Stimulated activated naive CD4-positive, alpha-beta T cell (primary cell): ENCODE measurements at places on chromosomes 4 and X.
A peak's percentile ranks its signal among the peaks of the same experiment; 100 is the strongest.

DNA sequence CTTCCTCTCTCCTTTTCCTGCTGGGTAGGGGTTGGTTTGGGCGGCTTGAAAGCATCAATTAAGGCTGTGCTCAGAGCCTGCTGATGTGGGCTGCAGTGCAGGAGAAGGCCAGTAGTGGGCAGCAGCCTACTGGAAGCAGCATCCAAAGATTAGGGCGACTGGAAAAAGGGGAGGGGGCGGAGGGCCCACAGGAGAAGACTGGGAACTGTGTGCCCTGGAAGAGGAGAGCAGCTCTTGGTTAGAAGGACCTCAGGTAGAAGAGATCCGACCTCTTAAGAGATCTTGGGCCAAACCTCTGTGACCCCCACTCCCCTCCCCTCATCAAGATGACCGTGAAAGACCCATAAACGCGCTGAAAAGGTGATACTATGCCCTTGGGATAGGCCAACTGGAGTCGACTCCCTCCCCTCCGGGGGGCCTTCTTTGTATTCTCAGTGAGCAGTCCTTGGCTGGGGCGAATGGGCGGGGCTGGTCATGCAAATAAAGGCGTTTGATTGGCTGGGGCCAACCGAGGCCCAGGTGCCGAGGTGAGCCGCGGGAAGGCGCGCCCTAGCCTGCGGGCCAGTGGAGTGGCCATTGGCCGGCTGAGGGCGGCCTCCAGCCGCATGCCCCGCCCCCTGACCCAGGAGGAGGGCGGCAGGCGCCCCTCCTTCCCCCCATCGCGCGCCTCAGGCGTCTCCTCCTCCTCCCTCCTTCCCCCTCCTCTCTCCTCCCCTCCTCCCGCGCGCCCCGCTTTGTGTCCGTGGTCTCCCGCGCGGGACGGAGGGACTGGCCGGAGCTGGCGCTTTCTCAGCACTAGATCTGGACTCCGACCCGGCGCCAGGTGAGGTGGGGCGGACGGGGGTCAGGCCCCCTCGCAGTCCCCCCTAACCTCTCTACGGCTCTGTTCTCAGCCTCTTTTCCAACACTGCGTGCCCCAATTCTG lies 10.1 kb downstream of the DLG3 start:
- peak; percentile 48 for DNase-seq

GRCh38 chrX:1500701-1501624 lies 36.0 kb downstream of the P2RY8 start:
- no peak for DNase-seq

GRCh38 chr4:100421361-100421978 lies 96.4 kb downstream of the EMCN start:
- DNase-seq = no peak

DNA sequence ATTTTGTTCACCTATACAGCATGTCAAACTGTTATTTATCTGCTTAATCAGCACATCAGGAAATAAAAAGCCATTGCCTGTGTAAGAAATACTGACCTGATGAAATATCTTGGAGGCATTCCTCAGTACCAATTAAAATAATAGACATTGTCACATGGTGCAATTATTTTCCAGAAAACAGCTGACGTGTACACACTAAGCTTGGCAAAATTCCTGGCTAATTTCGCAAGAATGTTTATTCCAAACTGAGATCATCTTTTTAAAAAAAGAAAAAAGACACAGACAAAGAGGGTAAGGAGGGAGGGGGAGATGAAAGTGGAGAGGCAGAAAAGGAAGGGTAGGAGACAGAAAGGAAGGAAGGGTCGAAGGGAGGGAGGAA lies 61.9 kb upstream of the NFKB1 start:
- no peak for DNase-seq

DNA sequence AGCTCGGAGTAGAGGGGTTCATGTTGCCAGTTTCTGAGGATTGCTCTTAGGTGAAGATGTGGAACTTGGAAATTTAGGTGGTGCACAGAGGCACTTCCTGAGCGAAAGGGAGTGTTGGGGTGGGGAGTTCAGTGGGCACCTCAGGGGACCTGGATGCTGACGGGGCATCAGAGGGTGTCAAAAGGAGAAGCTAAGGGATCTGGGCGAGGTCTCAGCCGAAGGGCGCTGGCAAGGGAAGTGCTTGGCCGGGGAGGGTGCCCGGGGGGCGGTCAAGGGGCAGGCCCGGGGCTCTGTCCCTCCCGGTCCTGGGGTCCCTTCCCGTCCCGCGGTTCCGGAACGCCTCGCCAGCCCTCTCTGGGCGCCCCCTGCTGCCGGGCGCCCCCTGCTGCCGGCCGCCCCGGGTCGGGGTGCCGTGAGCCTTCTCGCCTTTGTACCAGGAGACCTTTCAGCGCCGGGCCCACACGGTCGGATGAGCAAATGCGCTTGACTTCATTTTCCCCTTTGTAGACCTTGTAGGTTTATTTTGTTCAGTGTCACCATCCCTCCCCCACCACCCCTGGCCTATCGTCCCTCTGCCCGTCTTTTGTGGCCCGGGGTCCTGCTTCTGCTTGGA lies 3.0 kb upstream of the PHOX2B start:
- DNase-seq = no peak

DNA sequence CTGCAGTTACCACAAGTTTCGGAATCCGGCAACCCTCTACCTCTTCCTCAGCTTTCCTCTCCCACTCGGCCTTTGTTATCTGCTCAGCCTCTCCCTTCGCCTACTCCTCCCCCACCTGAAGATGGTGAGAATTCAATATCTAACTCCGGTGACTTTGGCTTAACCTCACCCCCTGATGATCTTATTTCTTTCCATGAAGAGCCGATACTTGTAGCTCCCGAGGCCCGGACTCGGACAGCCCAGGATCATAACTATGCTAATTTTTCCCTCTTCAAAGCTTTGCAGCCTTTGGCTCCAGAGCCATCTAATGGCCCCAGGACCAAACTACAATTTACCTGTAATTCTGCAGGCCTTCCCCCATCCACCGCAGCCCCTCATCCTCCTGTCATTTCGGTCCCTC lies 32.0 kb upstream of the MGST2 start:
- no peak for DNase-seq

DNA sequence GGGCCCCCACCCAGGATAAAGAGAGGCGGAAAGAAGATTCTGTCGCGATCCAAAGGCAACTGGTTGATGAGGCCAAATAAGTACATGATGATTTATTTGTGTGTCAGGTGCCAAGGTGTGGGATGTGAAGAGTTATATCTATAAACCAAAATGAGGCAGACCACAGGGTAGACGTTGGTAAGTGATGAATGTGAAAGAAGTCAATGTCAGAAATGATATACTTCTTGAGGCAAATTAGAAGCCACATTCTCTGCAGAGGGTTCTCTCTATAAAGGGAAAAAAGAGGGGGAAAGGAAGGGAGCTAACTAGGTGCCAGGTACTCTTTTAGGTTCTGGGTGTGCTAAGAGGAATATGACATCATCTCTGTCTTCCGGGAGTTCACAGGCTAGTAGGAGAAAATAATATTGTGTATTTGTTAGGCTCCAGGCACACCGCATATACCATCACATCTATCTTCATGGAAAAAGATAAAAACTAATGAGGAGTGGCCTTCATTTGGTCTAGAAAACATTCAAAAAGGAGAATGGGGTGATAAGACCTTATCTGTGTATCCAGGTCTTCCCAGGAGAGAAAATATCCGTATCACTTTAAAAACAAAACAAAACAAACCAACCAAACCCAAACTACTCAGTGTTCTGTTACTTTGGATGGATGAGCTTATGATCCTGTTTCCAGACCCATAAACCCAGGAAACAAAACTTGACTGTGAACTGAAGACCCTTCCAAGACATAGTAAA lies 4.8 kb upstream of the SH2D1A start:
- DNase-seq = no peak

- DNase-seq = no peak
Measured at GRCh38 chrX:40209951-40210617, 112.3 kb upstream of the BCOR start.

GRCh38 chrX:48779399-48779798 lies 7.0 kb upstream of the GATA1 start:
- DNase-seq = no peak

DNA sequence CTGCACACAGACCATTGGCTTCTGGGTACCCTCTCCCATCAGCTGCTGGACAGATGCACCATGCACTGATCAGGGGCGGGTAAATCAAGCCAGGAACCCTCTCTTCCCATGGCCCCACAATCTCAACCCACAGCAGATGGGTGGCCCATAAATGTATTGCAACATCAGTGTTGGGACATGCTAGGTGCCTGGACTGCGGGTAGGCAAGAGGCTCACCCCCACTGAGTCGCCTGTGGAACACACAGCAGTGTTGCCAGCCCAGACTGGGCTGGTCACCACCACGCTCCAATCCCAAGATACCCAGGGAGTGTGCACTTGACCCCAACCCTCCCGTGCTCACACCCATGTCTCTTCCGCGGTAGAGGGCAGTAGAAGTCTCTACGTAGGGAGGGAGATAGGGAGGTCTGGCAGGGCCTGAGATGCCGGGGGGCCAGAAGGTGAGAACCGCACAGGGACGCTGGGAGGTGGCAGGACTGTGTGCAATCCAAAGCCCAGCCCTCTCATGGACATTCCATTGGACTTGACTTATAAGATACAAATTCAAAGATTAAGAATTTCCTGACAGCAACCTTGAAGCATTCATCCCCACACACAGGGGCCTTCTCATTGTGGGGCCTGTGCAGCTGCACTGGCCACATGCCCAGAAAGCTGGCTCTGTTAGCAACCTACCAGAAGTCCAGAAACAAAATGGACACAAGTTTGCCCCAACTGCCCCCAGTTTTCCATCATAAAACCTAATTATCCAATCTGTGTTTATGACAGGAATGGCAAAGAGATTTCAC lies 183.7 kb downstream of the NSUN7 start:
- DNase-seq = no peak

- no peak for DNase-seq
Measured at GRCh38 chrX:122770581-122770980, 413.5 kb upstream of the GRIA3 start.

DNA sequence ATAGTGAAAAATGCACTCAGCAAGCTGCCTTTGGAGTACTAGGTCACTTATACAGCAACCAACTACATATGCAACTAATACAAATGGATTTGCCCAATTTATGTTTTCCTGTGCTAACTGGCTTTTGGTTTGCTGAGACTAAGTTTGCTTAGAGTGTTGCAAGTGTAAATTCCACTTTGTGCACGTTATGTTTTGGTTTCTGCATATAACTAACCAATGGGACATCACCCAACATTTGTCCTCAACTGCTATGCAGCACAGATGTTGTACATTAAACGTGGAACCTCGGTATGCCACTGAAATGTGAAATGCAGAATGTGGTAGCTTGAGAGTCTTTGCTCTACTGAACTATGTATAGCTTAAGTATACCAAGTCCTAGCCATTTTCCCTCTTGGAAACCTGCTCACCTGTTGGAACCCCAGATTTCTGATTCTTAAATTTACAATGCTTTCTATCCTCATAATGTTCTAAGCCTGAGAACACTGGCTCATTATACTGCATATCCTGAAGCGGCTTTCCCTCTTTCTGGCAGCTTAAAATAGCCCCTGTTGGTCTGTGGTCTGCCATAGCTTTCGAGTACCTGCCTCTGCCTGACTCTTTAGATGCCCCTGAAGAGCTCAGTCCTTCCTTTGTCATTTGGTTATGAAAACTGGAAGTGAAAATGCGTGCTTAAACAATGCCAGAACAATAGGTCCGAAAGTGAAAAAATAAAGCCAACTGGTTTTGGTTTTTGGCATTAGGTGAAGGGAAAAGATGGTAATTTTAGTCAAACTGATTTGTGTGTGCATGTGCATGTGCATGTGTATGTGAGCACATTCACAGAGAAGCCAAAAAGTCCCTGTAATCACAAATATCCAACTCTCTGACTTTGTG lies 158.0 kb downstream of the SH2D1A start:
- DNase-seq = no peak

GRCh38 chrX:126575911-126576310 lies 23.3 kb upstream of the DCAF12L1 start:
- no peak for DNase-seq

DNA sequence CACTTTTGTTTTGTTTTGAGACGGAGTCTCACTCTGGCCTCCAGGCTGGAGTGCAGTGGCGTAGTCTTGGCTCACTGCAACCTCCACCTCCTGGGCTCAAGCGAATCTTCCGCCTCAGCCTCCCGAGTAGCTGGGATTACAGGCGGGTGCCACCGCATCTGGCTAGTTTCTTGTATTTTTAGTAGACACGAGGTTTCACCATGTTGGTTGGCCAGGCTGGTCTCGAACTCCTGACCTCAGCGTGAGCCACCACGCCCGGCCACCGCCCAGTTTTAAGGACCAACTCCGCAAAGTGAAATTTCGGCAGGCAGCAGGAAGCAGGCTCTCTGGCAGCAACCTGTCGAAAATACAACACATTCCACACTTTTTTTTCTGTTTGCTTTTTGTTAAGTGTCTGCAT lies 13.4 kb downstream of the DHRSX start:
- no peak for DNase-seq
